ENCODE measurements at places on chromosomes 6 and 20.

- DNase-seq: no peak
Observed at GRCh38 chr6:40355066-40355465, 232.1 kb downstream of the LRFN2 start.

- no peak for DNase-seq
Observed at GRCh38 chr6:169510871-169511270, 191.0 kb downstream of the WDR27 start.

GRCh38 chr6:80022803-80023202 is 18.4 kb downstream of the TTK start:
- DNase-seq: peak; percentile 20

- DNase-seq: no peak
Observed at GRCh38 chr6:151082079-151082478, 157.7 kb upstream of the AKAP12 start.

GRCh38 chr6:79864421-79864820 is 82.9 kb downstream of the ELOVL4 start:
- DNase-seq: no peak

DNA sequence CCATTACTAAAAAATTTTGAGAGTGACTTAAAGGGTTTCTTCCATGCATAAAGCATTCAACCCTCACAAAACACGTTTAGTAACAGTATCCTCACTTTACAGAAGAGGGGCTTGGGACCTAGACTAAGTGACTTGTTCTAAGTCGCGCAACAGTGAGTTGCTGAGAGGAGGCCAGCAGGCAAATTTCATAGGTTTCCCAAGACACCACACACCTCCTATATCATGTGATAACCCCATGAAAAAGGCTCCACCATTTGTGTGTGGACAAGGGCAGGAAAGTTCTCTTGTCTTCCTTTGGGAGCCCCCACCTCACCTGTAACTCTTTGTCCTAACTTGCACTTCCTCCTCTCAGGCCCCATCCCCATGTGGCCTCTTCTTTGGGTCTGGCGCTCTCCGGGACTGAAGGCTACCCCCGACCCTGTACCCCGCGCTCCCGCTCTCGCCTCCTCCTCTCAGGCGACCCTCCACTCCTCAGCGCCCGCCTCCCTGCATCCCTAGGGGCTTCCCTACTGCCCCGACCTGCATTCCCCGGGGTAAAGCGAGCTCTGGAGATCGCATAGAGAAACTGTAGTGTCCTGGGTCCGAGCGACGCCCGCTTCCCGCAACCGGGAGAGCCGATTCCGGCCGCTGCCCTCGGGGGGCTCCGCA is 392 bp downstream of the PSMB8 start:
- peak; percentile 14 for DNase-seq

- DNase-seq: peak; percentile 10
Observed at GRCh38 chr6:20789162-20789561, 254.9 kb downstream of the CDKAL1 start.

DNA sequence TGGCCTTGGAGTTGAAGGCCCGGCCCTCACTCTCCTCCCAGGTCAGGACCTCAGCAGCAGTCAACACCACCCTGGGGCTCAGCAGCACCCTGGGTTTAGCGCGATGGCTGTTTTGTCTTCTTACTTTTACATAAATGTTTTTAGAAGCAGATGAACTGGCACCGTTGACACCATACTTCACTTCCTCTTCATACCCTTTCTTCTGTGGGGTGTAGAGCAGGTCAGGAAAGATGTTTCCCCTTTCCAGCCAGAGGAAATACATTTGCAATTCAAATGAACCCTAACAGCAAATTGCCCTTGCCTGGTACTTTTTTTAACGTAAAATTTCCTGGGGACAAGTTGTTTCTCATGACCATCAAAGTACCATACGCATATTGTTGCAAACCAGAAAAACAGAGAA is 54.7 kb upstream of the SNX9 start:
- no peak for DNase-seq

DNA sequence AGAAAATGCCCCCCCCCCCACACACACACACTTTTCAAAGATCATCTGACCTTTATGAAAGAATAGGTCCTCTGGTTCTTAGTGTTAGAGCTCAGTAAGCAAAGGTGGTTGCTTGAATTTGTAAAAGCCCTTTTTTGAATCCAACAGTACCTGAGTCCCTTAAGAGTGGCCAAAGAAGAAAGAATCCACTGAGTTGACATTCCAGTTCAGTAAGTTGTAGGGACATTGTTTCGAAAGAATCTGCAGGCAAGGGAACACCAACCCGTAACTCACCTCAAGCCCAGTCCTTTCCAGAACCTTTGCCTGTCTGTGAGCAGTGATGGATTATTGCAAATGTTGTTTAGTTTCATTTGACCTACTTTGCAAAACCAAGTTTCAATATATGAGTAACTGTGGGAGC is 64.2 kb upstream of the MAP3K4 start:
- no peak for DNase-seq

Measured in GM03348 (cell line).